ENCODE measurements at places on chromosomes 12 and 14.

GRCh38 chr12:104649217-104649824 is 192.6 kb downstream of the CHST11 start:
- DNase-seq = no peak

GRCh38 chr12:31005944-31006361 is 67.7 kb upstream of the DDX11 start:
- DNase-seq = peak; percentile 41

DNA sequence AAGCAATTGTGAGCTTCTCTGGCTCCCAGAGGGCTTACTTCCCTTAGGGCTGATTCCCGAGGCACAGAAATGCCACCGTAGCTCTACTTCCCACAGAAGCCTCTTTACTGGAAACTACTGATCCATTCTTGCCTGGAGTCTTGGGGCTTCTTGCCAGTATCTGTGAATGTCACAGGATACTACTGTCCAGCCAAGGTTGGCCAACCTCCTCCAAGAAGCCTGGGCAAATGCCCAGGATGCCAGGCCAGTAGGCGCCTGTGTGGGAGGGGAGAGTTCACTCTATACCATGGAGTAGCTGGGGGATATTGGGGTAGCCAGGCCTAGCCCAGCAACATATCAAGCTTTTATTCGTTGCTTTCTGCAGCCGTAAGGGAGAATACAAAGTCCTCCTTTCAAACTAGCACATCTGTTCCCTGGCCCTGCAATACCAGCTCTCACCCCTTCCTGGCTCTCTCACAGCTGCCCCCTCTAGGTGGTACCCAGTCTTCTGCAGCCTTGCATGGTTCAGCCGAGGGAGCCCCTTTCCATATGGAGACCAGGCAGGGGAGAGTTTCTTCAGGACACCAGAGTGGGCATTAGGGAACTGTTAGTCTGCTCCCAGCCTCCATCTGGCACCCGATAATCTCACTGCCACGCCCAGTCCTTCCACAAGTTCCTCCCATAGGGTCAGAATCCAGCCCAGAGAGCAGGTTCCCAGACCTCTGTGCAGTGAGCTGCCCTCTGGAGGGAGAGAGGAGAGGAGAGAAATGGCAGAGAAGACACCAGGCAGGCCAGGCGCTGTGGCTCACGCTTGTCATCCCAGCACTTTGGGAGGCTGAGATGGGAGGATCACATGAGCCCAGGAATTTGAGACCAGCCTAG is 24.3 kb upstream of the PLEK2 start:
- no peak for DNase-seq

DNA sequence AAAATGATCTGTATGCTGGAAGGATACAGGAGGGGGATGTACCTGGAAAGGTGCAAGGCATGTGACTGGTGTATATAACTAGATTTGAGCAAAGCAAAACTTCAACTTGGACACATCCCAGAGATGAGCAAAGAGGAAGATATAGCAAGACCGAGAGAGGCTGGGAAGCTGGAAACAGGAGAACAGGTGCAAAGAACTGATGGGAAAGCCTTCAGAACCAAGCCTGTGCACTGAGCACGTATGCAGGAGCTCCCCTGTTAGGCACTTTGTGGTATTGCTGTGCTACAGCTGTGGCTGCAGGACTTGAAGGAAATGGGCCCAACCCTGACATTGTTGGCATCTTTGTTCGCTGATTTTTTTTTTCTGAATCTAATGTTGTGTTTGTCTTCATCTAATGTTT is 120.7 kb upstream of the PWP1 start:
- no peak for DNase-seq

GRCh38 chr12:68479896-68480291 is 130.8 kb upstream of the RAP1B start:
- DNase-seq = no peak

DNA sequence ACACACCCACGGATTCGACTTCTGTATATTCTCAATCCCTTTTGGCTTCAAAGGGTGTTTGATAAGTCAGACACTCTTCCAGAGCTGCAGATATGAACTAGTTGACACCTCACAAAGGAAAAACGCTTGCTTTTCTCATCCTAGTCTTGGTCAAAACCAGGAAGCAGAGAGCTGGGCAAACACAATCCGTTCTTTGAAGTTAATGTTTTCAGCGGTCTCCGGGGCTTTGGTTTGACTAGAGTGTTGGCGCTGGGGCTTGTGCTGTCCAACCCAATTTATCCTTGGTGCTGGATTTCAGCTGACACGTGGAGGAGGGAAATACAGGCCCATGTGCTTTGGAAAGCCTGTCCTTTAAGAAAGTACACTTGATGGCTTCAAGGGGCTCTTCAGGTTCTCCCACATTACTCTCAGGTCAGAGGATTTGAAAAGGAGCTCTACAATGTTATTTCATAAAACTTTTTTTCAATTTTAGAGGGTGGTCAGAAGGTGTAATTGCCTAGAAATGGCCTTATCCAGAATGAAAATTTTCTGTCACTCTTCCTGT is 985.8 kb downstream of the VRK1 start:
- DNase-seq = no peak

- DNase-seq = no peak
These were observed 50.9 kb upstream of the PPFIA2 start for GRCh38 chr12:81809829-81810595.

DNA sequence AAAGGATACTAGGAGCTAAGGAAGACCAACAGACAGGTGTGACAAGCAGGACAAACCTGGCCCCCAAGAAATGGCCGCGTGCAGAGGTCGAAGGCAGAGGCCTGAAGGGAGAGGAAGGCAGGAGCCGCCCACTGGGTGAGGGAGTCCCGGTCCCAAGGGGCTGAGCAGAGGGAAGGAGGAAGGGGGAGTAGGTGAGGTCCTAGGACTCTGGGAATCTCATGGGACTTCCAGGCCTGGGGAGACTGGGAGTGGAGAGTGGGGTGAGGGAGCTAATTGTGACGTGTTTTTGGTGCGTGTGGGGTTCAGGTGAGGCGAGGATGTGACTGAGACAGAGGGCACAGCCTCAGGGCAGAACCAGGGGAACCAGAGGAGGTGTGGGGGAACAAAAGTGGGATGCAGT is 11.7 kb upstream of the FLVCR2 start:
- DNase-seq = no peak

DNA sequence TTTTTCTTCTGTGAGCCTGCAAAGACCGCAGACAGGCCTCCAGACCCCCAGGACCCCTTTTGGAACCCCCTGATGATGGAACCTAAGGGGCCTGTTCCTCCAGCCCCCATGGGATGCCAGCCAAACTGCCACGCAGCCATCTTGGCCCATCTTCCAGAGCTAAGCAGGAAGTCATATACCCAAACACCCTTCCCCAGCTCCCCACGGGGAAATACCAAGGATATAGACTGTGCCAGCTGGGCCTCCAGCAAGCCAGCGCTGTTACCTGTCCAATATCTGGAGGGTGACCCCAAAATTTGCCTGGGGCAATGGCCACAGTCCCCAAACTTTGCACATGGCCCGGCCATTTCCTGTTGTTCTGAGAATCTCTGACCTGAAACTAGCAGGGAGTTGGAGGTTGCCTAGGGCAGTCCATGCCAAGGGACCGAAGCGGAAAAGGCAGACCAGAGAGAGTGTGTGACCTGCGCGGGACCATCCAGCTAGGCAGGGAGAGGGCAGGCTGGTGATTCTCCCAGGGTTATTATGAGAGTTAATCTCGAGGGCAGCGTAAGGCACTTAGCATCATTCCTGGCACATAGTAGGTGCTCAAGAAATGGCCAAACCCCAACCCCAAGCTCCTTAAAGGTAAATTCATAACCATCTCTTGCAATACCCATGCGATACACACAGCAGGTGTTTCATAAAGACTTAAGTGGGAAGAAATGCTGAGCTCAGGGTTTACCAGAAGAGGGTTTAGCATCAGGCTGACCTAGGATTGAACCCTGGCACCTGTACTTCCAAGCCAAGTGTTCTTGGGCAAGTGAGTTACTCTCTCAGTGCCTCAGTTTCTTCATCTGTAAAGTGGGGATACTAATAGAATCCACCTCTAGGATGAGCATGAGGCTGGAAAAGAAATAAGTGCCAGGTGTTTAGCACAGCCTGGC is 2.6 kb upstream of the RASAL1 start:
- DNase-seq = no peak

- DNase-seq = no peak
These were observed 143.2 kb downstream of the SYNE2 start for GRCh38 chr14:63996016-63996415.

GRCh38 chr12:53211476-53212381 is 4.7 kb upstream of the ITGB7 start:
- no peak for DNase-seq

GRCh38 chr12:86712425-86712843 is 456.2 kb upstream of the MGAT4C start:
- DNase-seq = peak; percentile 98

DNA sequence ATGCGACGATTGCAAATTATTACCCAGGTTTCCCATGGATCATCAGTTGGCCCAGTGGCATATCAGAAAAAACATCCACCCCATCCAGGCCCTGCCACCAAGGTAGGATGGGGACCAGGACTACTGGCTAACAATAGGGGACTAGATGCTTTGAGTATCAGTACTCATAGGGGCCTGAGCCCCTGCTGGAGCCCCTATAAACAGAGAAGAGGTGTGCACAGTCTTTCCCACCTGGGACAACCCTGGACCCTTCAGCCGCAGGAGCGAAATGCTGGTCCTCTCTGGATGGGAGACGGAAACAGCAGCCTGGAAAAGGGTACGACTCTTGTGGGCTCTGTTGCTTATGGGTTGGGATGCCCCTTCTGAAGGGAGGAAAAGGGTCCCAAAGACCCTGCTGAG is 5.7 kb downstream of the DHH start:
- no peak for DNase-seq

- peak; percentile 77 for DNase-seq
These were observed 9.5 kb downstream of the CDKN1B start for GRCh38 chr12:12726555-12727093.

- DNase-seq = no peak
These were observed 15.3 kb upstream of the SPIC start for GRCh38 chr12:101459642-101460346.

- peak; percentile 16 for DNase-seq
These were observed 69.0 kb upstream of the BMP4 start for GRCh38 chr14:54025661-54026060.

- no peak for DNase-seq
These were observed 55.4 kb downstream of the RPAP3 start for GRCh38 chr12:47650469-47650868.

- DNase-seq = peak; percentile 56
These were observed 440.9 kb downstream of the LRFN5 start for GRCh38 chr14:42047421-42048055.

DNA sequence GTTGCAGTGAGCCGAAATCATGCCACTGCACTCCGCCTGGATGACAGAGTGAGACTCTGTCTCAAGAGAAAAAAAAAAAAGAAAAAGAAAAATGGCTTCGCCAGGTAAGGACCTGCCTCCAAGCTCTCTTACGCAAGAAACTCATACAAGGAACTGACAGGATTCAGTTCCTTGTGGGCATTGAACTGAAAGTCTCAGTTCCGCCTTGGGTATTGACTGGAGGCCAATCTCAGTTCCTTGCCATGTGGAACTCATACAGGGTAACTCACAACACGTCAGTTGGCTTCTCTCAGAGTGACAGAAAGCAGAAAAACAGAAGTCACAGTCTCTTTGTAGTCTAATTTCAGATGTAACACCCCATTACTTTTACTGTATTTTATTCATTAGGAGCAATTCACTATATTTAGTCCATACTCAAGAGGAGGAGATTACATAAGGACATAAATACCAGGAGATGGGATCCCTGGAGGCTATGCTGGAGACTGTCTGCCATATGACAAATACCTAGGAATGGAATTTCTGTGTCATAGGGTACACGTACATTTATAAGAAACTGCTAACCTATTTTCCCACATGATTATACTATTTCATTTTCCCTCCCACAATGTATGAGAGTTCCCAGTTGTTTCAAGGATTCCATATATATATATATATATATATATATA is 11.4 kb upstream of the NOPCHAP1 start:
- peak; percentile 66 for DNase-seq

DNA sequence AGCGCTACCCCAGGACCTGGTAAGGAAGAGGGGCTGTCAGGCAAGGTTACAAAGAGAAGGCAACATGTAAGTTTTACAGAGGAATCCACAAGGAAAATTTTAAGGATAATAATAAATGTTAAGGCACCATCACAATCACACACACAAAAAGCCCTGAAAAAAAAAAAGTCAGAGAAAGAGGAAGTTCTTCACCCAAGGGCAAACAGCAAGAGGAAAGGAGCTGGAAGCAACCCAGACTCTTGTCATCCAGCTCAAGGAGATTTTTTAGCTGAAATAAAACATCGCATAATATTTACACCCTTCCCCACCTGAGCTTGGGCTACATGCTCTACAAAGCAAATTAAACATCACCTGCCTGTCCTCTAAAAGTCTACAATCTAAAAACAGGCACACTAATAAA is 9.5 kb downstream of the SPTB start:
- DNase-seq = no peak

DNA sequence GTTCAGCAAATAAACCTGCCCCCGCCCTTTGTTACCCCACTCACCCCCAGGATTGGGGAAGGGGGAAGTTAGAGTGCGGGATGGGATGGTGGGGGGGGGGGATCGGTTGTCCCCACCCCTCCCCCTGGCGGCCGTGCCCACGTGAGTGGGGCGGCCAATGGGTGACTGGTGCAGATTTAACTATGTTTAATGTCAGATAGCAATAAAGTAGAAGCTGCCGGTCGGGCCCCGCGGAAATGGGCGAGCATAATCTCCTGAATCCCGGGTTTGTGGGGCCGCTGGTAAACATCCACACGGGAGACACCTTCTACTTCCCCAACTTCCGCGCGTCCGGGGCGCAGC is at the start of gene HOXC12:
Gene HOXC12, plus strand, starts transcription at position 210 of the 342 bp plus-strand sequence. Its CDS starts 27 bp downstream, at position 237.
- DNase-seq = no peak

- no peak for DNase-seq
These were observed 241.4 kb downstream of the PHLDA1 start for GRCh38 chr12:75790219-75790618.

- DNase-seq = no peak
These were observed 370.2 kb upstream of the FLRT2 start for GRCh38 chr14:85159726-85160125.

DNA sequence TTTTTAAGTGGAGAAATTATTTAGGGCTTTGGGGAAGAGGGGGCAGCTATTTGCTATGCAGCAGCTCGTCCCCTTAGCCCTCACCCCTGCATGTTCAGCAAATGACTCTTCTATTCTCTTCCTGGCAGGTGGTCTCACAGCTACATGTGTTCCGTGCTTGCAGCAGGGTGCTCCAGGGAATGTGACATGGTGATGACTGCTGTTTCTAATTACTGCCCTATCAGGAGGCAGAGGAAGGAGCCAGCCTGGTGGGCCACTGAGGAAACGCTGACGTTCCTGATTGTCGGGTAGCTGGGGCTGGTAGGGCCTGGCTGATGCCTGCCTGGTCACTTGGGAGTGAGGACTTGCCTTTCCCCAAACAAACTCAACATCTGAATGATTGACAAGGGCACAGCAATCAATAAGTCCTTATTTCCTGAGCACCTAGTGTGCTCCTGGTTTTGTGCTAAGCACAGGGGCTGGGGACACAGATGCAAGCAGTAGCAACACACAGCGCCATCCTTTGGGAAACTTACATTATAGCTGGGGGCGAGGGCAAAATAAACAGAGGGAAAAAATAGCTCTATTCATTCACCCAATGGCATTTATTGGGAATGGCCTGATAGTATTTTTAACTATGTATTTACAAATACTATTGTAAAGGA is 377.8 kb downstream of the FUT8 start:
- peak; percentile 48 for DNase-seq

- DNase-seq = no peak
These were observed 153.6 kb downstream of the PAH start for GRCh38 chr12:102763471-102763870.

- DNase-seq = no peak
These were observed 1.7 kb downstream of the AVIL start for GRCh38 chr12:57816855-57817151.

- no peak for DNase-seq
These were observed 6.6 kb upstream of the PGF start for GRCh38 chr14:74962046-74962445.

- DNase-seq = no peak
These were observed 26.4 kb upstream of the FAM222A start for GRCh38 chr12:109687250-109687649.

Data from fibroblast of upper back skin (primary cell).